ENCODE measurements at places on chromosomes 5 and 9.

DNA sequence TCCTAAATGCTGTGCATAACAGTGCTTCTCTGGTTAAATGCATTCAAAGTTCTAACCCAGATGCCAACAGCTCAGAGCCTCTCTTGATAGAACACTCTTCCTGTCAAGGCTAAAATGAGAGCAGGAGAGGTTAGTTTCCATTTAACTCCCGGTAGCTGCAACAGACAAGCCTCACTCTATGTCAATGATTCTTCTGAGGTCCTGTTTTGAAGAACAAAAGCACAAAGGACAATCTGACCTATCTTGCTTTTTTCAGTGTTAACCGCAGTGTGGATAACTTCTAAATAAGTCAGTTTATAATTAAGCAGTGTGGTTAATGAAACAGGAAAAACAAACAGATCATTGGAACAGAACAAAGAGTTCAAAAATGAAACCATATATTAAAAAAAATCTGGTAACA is 80.7 kb downstream of the ANKRD55 start:
- DNase-seq = no peak

DNA sequence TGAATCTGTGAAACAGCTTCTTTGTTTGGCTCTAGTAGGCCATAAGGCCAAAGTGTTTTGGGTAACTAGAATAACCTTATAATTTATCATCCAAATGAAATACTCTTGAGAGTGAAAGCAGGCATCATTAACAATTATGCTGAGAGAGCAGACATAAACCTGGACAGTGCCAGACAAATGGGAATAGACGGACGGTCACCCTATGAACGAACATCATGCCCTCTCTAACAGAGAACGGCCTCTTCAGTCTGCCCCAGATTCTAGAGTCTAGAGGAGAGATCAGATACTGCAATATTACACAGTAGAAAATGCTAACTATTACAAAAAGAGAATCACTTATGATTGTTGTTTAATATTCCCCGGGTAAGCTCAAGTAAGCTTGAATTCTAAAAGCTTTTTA is 68.5 kb downstream of the APBA1 start:
- no peak for DNase-seq

GRCh38 chr5:112929336-112930081 is 7.5 kb upstream of the REEP5 start:
- DNase-seq = no peak

GRCh38 chr9:111423389-111423788 is 60.8 kb downstream of the ECPAS start:
- no peak for DNase-seq

GRCh38 chr5:12217039-12217438 is 312.8 kb upstream of the CTNND2 start:
- DNase-seq = no peak

DNA sequence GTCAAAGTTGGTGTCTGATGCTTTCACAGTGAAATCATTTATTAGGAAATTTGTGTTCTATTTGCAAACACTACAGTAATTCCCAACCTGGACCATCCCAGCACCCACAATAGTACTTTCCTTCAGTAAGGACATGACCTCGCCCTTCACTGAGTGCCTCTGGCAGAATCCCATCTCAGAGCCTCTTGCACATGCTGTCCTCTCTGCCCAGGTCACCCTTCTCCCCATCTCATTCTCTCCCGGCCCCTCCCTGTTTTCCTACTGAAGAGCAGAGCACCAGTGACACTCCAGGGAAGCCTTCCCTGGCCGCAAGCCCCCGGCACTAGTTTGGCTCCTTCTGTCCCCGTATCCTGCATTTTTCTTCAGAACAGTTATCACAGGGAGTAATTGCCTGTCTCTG is 220.4 kb downstream of the MAPKAP1 start:
- DNase-seq = no peak
